ENCODE measurements at places on chromosomes 5 and 9. TPM values are rescaled to one million over a fixed set of nuclear protein-coding genes. Genes with fewer than 3 reads are reported as not detected.

GRCh38 chr5:74885170-74885569, 19.0 kb upstream of the FAM169A start:
- H3K27me3 ChIP-seq: no peaks in the 10 kb centered on the region
- no peaks in the 10 kb centered on the region for H3K36me3 ChIP-seq
- DNase-seq: no peak
- no peak overlapping the region for H3K4me3 ChIP-seq
- H3K27ac ChIP-seq: no peak overlapping the region

- no peak for DNase-seq
- no peak overlapping the region for H3K4me3 ChIP-seq
- H3K27me3 ChIP-seq: no peaks in the 10 kb centered on the region
- no peaks in the 10 kb centered on the region for H3K36me3 ChIP-seq
- no peak overlapping the region for H3K27ac ChIP-seq
- no peaks in the 10 kb centered on the region for H3K4me1 ChIP-seq
These were observed 42.9 kb downstream of the TRIP13 start for GRCh38 chr5:935510-936084.

- H3K27ac ChIP-seq: no peak overlapping the region
- H3K4me1 ChIP-seq: no peaks in the 10 kb centered on the region
- no peaks in the 10 kb centered on the region for H3K36me3 ChIP-seq
- H3K27me3 ChIP-seq: no peaks in the 10 kb centered on the region
These were observed 612.8 kb downstream of the CSNK1G3 start for GRCh38 chr5:124124711-124125229.

GRCh38 chr5:111641533-111642233, 115.3 kb downstream of the NREP start:
- H3K36me3 ChIP-seq: peaks cover 16% of the 10 kb centered on the region
- peaks cover 4% of the 10 kb centered on the region for H3K27me3 ChIP-seq
- no peaks in the 10 kb centered on the region for H3K4me1 ChIP-seq
- no peak for DNase-seq
- H3K4me3 ChIP-seq: no peak overlapping the region

GRCh38 chr9:38673399-38674193, 46.3 kb downstream of the FAM240B start:
- no peaks in the 10 kb centered on the region for H3K36me3 ChIP-seq
- DNase-seq: no peak
- H3K27ac ChIP-seq: no peak overlapping the region
- no peak overlapping the region for H3K4me3 ChIP-seq
- H3K4me1 ChIP-seq: peaks cover 4% of the 10 kb centered on the region
- H3K27me3 ChIP-seq: peaks cover 14% of the 10 kb centered on the region

Gene PTPRD
- 0.53 TPM for total RNA-seq

Gene SPINK7
- not detected for total RNA-seq

DNA sequence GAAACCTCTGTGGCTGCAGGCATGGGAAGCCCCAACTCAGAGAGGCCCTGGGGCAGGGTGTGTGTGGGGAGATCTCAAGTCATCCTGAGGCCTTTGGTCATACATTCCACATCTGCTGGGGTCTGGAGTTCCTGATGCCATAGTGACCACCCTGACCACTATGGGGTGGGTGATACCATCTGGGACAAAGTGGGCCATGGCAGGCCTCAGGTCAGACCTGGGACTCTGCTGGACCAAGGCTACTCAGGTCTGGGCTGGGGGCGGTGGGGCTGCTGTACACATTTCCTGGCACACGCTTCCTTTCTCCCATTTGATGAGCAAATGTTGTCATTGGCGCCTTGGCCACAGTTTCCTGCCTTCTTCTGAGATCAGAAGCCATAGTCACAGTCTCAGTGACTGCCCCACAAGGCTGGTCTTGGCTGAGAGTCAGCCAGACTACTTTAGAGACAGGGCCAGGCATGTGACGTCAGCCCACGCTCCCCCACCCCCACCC, 15.1 kb upstream of the ACSL6 start:
- H3K27ac ChIP-seq: no peak overlapping the region
- H3K36me3 ChIP-seq: no peaks in the 10 kb centered on the region
- H3K4me3 ChIP-seq: no peak overlapping the region

Gene ENTPD2
- total RNA-seq: not detected

DNA sequence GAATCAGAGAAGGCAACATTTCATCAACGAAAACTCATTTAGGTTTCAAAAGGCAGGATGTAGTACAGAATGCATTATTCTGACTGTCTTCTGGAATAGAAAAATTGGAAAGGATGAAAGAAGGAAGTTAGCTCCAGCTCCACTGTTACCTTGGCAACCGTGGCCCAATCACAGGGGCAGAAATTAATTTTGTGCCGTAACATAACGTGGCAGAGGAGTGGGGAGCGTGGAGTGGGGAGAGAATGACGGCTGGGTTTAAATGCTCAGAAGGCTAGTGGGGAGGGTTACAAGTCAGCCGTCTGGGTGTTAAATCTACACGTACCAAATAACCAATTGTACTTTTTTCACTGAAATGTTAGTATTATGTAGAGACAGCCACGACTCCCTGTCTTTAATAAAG, 32.3 kb upstream of the EQTN start:
- no peaks in the 10 kb centered on the region for H3K36me3 ChIP-seq
- H3K27me3 ChIP-seq: no peaks in the 10 kb centered on the region
- peaks cover 2% of the 10 kb centered on the region for H3K4me1 ChIP-seq
- no peak overlapping the region for H3K4me3 ChIP-seq
- no peak overlapping the region for H3K27ac ChIP-seq
- DNase-seq: no peak

Gene UBE2QL1
- not detected for total RNA-seq
